ENCODE measurements at places on chromosomes 3 and 15.

- DNase-seq = no peak
Measured at GRCh38 chr15:93482731-93483130, 393.7 kb upstream of the RGMA start.

- no peak for DNase-seq
Measured at GRCh38 chr15:52789601-52790168, 451 bp downstream of the ONECUT1 start.

DNA sequence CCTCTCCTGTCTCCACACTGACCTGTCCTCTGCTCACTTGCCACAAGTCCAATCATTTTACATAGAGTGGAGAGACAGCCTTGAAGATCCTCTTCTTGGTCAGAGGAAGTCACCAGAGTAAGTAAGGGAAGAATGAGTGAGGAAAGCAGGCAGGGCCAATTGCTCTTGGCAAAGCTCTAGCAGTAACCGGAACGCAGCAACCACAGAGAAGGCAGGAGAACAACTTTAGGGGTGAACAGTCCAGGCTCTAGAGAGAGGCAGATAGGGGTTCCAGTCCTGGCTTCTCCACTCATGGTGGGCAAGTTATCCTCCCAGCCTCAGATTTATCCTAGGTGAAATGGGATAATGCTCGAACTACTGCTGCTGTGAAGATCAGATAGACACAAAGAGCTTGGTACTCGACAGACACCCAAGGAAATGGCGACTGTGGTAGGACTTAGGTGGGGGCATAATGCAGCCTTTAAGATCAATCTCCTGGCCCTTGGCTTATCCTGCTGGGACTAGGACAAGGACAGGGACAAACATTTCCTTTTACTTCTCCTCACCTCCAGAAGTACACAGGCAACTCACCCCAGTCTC lies 1.2 kb upstream of the ADAMTSL3 start:
- no peak for DNase-seq

- DNase-seq = no peak
Measured at GRCh38 chr3:31274326-31275024, 258.2 kb upstream of the STT3B start.

DNA sequence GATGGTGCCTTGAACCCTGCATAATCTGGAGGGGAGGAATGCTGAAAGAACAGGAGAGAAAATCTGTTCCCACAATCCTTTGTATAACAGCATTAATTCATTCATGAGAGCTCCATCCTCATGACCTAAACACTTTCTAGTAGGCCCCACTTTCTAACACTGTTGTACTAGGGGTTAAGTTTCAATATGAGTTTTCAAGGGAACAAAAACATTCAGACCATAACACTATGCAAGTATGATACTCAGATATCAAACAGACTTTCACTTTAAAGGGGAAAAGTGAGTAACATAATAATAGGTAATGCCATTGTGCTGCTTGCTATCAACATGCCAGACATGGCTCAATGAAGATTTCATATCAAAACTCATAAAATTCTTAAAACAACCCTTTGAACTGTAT lies 32.4 kb upstream of the PLSCR2 start:
- no peak for DNase-seq

GRCh38 chr3:126851382-126851781 lies 131.5 kb upstream of the PLXNA1 start:
- no peak for DNase-seq

- peak; percentile 49 for DNase-seq
Measured at GRCh38 chr3:128448491-128448890, 18.2 kb downstream of the DNAJB8 start.

DNA sequence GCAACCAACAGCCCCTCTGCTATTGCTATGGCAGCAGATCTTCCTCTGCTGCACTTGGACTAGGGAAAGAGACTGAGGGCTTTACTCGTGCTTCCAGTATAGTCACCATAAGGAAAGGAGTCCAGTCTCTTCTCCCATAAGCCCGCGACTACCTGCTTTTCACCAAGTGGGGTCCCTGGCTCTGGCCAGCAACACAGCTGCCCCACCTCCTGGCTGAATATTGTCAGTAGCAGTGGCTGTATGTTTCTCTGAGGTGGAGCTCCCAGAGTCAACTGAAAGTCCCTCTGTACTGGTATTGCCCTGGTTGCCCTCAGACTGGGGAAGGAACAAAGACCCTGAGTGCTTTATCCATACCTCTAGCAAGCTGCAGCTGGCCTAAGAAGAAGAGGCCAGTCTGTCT lies 719.6 kb downstream of the SQOR start:
- no peak for DNase-seq

GRCh38 chr3:42731476-42732195 lies 29.0 kb upstream of the HHATL start:
- no peak for DNase-seq

DNA sequence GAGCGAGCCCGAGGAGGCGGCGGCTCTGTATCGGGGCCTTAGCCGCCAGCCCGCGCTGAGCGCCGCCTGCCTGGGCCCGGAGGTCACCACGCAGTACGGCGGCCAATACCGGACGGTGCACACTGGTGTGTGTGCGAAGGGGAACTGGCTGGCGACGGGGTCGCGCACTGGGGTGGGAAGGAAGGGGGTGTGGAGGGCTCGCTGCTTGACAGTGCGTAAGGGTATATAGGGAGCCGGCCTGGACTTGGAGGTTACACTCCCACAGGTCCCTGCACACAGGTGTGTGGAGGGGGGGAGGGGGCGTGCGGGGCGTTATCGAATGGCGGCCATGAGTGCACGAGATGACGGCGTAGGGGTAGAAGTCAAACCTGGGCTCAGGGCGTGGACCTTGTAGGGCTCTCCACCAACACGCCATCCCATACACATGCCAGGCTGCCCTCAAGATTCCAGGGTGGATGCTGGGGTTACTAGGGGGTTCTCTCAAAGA lies 389 bp downstream of the APEH start:
- DNase-seq = no peak

- DNase-seq = no peak
Measured at GRCh38 chr3:151460228-151460627, 633 bp downstream of the IGSF10 start.

- DNase-seq = no peak
Measured at GRCh38 chr15:35929740-35930444, 383.9 kb upstream of the DPH6 start.

DNA sequence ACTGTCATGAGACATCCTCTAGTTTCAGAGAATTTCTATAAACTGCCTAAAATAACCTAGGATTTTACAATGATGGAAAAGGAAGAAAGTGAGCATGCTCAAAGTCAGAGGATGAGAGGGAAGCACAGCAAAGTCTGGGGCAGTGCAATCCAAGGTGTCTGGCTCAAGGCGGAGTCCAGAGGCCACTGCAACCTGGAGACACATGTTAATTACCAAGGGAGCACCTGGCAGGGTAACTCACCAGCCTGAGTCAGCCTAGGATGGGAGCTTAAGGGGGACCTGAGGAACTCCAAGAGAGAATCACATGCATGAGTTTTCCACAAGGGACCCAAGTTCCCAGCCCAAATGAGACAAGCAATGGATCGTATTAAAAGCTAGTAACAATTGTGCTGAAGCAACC lies 49.8 kb downstream of the PLD1 start:
- DNase-seq = no peak

GRCh38 chr3:72768006-72768441 lies 80.2 kb downstream of the SHQ1 start:
- DNase-seq = no peak

GRCh38 chr3:141368062-141368924 lies at the start of gene ZBTB38:
Gene ZBTB38, plus strand, starts transcription at chr3:141368504. Its CDS starts 73,885 bp downstream, at chr3:141442389.
- no peak for DNase-seq

GRCh38 chr3:37197810-37198371 lies 23.5 kb upstream of the LRRFIP2 start:
- no peak for DNase-seq

DNA sequence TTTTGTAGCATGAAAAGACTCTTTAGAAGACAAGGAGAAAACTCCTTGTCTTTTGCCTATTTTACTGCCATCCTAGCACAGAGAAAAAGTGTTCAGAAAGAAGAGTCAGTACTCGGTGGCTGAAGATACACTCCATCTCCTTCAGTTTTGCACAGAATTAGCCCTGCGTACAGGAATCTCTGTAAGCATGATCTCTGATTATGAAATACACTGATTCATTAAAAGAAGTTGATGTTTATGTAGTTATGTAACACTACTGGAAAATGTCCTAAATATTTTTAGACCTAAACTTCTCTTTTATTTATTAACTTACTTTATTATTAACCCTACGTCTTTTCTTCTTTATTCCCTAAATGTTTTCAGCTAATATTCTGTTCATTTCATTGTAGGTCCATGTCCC lies 138.4 kb downstream of the LEKR1 start:
- no peak for DNase-seq

GRCh38 chr3:49718858-49719213 lies 648 bp downstream of the AMIGO3 start:
- no peak for DNase-seq

DNA sequence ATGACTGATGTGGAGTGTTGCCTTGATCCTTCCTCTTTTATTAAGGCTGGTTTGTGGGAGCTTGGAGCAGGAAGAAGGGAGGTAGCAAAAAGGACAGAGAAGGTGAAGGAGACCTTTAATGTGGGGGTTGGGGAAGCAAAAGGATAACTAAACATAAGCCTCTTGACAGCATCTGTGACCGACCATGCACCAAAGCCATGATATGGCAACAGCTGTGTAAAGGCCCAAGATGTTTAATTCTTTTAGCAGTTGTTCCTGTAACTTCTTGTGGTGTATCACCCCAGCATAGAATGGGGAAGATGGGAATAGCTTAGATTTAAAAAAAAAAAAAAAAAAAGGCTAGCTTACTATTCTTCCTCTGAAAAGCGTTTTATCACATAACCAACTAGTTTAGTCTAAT lies 194.7 kb downstream of the KLHL25 start:
- no peak for DNase-seq

DNA sequence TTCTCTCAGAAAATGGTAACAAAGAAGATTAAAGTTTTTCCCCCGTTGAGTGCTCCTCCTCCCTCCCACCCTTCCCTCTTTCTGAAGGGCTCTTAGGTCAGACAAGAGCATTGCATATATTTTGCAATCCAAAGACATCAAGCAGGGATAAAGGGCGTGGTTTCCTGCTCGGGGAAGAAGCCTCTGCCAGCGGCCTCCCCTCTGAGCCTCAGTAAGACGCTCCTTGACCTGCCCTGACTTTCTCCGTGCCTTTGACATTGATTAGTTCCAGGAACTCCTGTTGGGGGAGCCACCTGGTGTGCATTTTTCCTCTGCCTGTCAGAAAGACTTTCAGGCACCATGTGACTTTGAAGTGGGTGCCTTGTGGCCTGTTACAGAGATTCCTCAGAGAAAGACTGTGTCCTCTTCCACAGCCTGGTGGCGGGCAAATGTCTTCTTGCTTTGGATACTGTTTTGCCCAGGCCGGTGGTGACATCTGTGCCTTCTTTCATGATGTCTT lies 87.2 kb upstream of the TBL1XR1 start:
- peak; percentile 54 for DNase-seq

DNA sequence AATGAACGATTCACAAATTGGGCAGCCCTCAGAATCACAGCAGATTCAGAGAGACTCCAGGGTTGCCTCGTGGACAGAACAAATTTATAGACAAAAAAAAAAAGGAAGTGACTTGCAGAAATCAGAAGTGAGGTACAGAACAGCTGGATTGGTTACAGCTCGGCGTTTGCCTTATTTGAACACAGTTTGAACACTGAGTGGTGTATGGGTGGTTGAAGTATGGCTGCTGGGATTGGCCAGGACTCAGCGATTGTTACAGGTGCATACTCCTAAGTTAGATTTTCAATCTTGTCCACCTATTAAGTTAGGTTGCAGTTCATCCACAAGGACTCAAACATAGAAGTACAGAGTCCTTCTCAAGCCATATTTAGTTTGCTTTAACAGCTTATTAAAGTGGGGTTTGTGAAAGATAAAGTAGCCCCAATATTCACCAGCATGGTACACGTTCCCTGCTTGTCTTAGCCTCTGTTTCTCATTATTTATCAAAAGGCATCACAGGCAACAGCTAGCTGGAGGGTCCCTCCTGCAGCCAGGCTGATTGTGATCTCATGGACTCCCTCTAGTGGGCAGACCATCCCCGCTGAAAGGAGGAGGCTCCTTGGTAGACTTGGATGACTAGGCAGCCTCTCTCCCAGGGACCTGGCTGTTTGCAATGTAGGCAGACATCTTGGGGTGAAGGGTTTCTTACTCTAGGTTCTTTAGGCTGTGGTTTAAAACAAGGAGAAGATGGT lies 17.6 kb upstream of the ALDH1L1 start:
- peak; percentile 60 for DNase-seq

- peak; percentile 60 for DNase-seq
Measured at GRCh38 chr3:143119974-143120715, 574 bp downstream of the CHST2 start.

GRCh38 chr3:151838574-151839312 lies 24.8 kb downstream of the AADAC start:
- DNase-seq = peak; percentile 47

DNA sequence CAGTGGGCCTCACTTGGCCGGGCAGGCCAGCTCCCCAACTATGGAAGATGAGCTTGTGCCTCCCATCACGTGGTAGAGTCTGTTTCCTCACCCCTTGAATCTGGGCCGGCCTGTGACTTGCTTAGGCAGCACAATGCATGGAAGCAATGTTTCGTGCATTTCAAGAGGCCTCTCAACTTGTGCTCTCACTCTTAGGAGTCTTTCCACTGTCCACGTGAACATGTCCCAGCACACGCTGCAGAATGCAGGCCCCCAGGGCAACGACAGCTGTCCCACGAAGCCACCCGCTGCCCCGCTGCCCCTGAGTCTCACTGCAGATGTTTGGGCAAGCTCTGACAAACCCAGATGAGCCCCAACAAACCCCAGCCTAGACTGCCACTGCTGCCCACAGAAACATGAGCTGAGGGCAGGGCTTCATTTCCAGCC lies 27.2 kb upstream of the SLC41A3 start:
- DNase-seq = no peak

DNA sequence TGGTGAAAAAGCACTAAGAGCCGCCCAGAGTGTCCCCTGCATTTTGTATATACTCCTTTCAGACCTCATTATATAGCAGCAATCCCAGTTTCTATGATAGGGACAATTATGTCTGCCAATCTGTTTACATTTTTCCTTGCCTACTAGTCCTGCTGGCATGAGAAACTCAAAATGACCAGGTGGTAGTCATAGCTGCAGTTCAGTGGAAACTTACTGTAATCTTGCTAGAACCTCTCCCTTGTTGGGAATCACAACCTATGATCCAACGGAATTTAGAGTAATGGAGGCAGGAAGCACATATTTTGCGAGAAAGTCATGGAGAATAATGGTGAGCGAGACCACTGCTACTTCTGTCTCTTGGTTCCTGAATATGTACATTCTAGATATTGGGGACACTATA lies 28.6 kb upstream of the MINAR1 start:
- DNase-seq = no peak

DNA sequence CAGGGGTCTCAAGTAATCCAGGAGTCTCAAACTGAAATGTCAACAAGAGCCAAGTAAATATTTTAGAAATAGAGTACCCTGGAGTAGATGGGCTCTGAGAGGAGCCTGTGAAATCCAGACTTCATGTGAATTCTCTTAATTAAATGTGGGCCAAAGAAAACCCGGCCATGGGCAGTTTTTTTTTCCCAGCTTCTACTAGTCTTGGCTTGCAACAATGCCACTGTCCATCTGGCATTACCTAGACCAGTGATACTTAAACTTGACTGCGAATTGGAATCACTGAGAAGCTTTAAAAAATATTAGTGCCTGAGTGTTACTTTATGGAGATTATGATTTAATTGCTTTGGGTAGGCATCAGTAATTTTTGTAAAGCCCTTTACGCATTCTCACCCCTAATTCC lies 66.4 kb upstream of the GOLGA6B start:
- DNase-seq = no peak
